ENCODE measurements at places on chromosomes 6 and 20.

GRCh38 chr6:56756219-56756789 is 113.6 kb upstream of the DST start:
- DNase-seq: no peak

GRCh38 chr20:54661265-54661664 is 185.9 kb downstream of the DOK5 start:
- no peak for DNase-seq

DNA sequence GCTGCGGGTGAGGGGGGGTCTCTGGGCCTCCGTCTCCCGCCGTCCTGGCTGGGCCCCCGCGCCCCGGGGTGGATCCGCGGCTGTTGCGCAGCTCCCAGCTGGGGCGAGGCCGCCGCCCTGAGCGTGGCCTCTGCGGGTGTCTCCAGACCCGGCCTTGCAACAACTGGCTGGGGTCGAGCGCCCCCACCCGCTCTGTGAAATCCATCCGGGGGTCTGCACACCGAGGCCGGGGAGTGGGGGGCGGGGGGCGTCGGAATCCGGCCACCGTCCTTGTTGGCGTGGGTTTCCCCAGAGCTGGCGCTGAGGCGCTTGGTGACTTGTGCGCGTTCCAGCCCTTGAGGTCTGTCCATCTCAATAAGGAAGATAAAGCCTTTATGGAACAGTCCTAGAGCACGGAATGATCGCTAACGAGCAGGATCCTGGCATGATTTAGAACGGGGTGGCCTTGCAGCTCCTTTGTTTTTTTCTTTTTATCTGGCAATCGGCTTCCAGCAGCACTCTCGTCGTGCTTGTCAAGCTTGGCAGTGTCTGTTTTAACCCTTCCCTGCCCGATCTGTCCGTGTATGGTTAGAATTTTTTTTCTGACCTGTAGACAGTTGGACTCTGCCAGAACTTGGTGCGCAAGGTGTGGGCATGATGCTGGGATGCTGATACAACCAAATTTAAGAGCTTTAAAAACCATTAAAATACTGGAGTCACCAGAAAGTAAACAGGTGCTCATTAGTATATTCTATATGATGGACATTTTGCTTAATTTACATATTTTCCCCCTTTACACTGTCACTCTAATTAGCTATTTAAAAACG is 675 bp downstream of the DSTN start:
- no peak for DNase-seq

GRCh38 chr6:76706631-76707030 is 634.2 kb upstream of the IMPG1 start:
- no peak for DNase-seq

GRCh38 chr20:23139524-23139923 is 53.4 kb upstream of the CD93 start:
- no peak for DNase-seq

DNA sequence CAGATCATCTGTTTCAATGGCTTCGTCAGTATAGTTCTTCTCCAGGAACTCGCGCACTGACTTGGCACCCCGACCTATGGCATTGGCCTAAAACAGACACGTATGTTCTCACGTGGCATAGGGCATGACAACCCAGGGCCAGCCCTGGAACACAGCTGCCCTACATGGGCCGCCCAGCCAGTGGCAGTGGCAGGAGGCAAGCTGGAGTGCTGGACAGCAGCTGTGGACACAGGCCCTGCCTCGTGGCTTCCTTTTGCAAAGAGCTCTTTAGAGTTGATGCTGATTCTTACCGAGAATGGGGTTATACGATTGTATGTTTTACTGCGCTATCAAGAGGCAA is 5.0 kb downstream of the PSMA7 start:
- DNase-seq: no peak

- peak; percentile 3 for DNase-seq
Observed at GRCh38 chr6:5866547-5867051, 140.1 kb downstream of the NRN1 start.

GRCh38 chr20:23205611-23206041 is 119.5 kb upstream of the CD93 start:
- peak; percentile 23 for DNase-seq

DNA sequence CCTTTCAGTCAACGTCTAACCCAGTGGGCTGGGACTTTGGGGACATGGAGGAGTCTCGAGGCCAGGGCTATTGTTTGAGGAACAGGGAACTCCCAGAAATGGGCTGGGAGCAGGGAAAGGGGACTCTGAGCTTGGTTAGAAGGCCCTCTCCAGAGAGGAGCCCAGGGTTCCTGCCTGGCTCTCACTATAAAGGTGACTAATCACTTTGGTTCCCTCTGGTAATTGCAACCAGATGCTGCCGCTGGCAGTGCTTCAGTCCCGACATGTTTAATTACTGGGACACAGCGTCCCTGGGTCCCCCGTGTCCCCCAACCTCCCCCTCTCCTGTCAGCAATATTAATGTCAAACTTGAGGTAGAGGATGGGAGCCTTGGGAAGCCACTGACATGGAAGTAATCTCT is 5.0 kb upstream of the GDF5 start:
- no peak for DNase-seq

DNA sequence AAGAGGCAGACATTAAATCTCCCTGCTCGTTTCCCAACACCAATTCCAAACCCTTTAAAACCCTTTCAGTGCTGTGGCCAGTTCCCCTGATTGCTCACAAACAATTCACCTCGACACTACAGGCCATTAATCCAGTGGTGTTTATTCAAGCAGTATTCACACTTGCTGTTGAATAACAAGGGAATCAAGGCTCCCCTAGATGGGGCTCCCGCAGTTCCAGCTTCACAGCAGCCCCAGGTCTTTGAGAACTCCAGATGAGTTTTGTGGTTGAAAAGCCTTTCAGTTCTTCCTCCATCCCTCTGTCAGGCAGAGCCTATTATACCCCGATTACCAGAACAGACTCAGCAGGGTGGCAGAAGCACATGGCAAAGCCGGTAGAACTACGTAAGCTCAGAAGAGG is 36.2 kb downstream of the JAG1 start:
- DNase-seq: no peak

GRCh38 chr6:168370310-168370991 is 50.9 kb upstream of the DACT2 start:
- no peak for DNase-seq

DNA sequence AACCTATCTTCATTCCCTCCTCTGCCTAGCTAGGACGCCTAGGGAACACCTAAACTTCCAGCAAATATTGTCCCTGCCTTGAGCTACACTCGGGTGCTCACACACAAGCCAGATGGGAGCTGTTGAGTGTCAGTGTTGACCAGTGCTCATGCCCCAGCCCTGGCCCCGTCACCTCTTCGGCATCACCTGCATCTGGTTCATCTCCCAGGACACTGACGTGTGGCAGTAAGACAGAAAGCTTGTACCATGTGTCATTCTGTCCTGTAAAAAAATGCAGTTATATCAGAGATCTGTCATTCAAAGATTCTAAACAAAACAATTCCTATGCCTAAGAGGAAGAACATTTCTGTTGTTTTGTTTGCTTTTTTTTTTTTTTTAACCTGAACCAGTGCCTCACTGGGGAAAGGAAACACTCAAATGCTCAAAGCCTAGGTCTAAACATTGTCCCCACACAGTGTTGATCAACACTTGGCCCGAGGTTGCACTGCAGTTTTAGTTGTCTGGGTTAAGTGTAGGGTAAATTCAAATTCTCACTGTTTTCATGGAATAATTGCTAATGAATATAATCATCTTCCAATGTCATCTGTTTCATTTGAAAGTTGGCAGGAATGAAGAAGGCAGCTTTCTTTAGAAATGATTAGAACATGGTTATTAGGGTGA is 102.7 kb upstream of the SASH1 start:
- DNase-seq: no peak

DNA sequence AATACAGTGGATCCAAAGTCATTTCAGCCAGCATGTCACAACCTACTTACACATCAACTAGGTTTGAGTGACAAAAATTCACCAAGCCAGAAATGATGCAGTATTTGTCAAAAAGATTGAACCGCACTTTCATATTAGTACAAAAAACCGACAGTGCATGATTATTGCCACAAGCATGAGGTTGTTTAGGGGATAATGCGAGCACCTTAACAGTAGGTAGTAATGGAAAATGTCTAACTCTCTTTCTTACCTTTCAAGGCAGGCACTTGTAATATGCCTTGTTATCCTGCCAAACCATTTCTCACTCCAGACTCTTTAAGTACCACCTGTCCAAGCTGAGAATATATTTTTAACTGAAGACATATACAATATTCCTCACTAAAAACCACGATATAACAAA is 270.3 kb upstream of the THEMIS start:
- no peak for DNase-seq
